HT-29 (cell line): ENCODE measurements at places on chromosomes 12 and 14. TPM values are rescaled to one million over a fixed set of nuclear protein-coding genes. Genes with fewer than 3 reads are reported as not detected.
A peak's percentile ranks its signal among the peaks of the same experiment; 100 is the strongest.

OR10P1 gene
- not detected in 2 replicates for total RNA-seq

GRCh38 chr14:105226198-105226597 is 22.1 kb upstream of the BTBD6 start:
- DNase-seq = no peak

GRCh38 chr12:117564881-117565280 is 203.5 kb upstream of the NOS1 start:
- DNase-seq = no peak

- no peak for DNase-seq
Measured at GRCh38 chr14:59013672-59014298, 174.7 kb upstream of the DAAM1 start.

MARS1 gene
- 174 and 202 TPM in 2 replicates for total RNA-seq

- peak; percentile 92 for DNase-seq
Measured at GRCh38 chr12:124939079-124939420, 24.6 kb upstream of the UBC start.

- DNase-seq = no peak
Measured at GRCh38 chr12:120610560-120610959, 29.4 kb upstream of the POP5 start.

GRCh38 chr12:23831739-23832138 is 117.7 kb downstream of the SOX5 start:
- DNase-seq = no peak

DNA sequence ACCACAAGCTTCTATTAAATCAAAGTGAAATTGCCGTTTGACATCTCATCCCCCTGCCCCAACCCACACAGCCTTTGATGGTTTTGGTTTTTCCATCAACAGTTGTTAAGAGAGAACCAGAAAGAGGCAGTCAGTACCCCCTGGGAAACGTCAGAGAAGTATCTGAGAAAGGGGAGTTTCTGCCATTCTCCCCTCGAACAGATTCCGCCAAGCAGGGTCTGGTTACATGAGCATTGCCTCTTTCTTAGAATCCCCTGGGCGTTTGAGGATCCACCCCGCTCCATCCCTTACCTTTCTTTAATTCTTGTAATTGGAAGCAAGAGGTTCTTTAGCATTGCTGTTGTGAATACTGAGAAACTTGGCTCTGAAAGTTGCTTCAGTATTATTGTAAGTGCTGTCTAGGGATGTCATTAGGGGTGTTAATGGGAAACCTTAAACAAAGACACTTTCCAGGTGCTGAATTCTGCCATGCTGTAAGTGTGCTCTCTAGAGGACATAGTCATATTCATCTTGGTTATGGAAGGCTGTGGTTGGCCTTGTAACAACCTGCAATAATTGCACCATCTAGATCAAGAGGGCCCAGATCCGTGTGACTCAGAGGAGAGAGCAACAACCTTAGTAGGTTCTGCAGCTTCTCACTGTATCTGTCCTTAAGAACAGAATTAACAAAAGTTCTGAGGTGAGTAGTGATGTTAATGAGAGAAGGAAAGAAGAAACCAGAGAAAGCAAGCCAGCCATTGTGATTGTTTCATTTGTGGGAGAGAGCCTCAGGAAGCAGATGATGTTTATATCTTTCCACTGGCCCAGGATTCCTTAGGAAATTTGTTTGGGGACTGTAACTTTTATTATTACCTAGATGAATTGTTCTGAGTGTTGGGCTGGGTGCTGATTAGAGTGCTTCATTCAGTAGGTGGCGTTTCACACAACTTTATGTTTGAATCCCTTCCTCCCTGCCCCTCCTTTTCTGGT is 9.0 kb downstream of the TMBIM6 start:
- DNase-seq = no peak

ADAM20 gene
- total RNA-seq = 0.51 TPM in 1 of 2 replicates, not detected in the other

DLGAP5 gene
- total RNA-seq = 12.7 and 14.1 TPM in 2 replicates

DNA sequence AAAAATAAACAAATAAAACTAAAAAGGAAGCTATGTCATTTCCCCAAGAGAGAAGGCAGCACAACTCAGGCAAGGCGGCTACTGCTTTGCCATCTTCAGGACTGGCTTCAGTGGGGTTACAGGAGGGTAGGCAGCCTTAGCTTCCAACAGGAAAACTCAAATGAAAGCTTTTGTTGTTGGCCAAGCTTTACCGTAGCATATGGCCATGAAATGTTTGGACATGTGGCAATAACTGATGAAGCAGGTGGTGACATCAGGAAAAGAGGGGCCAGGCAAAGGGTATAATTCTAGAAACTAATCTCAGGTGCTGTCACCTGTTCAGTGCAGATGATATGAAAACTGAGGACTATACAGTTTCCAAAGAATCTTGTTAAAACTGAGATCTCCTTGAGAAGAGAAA is 22.8 kb upstream of the NPFF start:
- no peak for DNase-seq

IGF1 gene
- total RNA-seq = not detected in 2 replicates

DNA sequence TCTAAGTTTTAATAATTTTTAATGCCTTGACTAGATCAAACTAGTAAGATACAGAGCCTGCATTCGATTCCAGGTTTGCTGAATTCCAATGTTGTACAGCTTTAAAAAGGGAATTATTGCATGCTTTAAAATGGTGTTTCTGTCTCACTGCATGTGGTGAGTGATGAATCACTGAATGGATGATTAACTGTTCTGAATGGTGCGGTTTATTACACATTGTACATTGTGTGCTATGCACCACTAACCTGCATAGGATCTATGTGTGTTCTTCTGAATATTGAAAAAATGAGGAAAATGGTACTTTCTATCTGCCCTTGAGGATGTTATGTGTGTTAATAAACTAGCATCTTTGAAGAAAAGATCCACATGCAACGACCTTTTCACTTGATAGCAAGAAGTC is 231.7 kb downstream of the NRXN3 start:
- no peak for DNase-seq

DNA sequence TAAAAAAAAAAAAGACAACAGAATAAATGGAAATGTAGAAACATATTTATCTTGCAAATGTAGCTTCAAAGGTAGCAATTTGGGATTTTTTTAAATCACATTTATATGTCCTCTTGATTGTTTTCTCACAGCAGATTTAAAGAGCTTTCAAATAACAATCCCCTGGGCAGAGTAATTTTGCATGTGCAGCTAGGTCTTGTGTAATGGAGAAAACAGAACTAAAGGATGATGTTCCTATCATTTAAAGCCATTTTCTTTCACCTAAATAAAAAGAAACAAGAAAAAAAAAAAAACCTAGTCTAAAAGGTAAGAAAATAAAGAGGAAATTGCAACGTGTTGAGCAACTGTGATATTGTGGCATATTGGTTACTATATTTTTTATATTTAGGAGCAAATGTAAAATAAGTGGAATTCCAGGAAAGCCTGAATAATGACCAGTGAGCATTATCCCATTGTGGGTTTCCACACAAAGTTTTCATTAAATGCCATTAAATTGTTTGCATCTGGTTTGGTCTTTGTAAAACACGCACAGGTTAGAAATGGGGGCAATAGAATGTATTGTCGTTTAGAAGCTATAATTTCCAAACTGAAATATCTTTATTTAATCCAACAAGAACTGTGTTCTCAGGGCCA is 215.6 kb downstream of the SLC6A15 start:
- DNase-seq = no peak

TROAP gene
- total RNA-seq = 65.3 and 71.4 TPM in 2 replicates

- DNase-seq = no peak
Measured at GRCh38 chr14:102749393-102750305, 27.6 kb upstream of the TRAF3 start.

NKX2-1 gene
- total RNA-seq = not detected in 2 replicates

CLEC2B gene
- not detected in 2 replicates for total RNA-seq

UBE3B gene
- 16.8 and 17.4 TPM in 2 replicates for total RNA-seq

DNA sequence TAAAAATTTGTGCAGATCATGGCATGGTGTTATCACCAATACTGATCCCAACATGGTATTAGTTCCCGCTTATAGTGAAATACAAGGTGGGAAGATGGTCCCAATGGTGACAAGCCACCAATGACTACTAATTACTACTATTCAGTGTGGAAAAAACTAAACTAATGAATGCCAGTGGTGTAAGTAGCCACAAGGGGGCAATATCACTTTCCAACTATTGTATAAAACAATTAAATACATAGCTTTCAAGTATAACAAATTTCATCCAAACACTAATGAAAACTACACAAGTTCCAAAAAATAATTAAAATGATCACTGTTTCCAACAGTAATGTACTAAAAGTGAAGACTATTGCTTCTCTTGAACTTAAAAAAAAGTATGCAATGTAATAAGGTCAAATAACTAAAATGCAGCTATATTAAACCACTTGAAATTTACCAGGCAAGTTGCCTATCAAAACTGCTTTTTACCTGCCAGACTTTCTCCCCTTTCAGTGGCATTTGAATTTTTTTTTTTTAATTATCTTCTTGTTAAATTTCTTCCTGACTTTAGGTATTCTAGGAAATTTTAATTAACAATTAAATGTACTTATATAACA is 58.0 kb downstream of the PAPLN start:
- DNase-seq = peak; percentile 71

DNA sequence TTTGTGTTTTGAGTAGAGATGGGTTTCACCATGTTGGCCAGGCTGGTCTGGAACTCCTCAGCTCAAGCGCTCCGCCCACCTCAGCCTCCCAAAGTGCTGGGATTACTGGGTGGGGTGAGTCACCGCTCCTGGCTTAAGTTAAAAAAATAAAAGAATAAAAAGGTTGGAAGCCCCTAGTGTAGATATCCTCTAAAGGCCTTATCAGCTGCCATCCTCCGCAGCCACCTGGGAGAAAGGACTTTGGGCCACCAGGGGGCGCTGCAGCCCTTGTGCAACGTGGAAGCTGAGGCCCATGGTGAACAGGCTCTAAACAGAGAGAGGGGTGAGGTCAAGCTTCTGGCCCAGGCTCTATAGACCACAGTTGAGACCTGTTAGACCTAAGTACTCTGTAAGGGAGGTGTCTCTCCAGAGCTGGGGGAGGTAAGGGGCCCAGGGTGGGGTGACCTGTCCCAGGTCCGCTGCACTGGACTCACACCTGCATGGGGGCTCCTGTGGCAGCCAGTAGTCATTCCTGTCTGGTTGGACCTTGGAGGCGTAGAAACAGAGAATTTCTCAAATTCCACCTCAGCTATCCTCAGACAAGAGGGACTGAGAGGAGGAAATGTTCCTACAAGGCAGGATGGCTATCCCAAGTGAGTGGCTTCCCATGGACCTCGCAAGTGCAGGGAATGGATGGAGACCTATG is 14.0 kb upstream of the RACGAP1 start:
- peak; percentile 81 for DNase-seq

ACOT6 gene
- total RNA-seq = not detected in 2 replicates

DNA sequence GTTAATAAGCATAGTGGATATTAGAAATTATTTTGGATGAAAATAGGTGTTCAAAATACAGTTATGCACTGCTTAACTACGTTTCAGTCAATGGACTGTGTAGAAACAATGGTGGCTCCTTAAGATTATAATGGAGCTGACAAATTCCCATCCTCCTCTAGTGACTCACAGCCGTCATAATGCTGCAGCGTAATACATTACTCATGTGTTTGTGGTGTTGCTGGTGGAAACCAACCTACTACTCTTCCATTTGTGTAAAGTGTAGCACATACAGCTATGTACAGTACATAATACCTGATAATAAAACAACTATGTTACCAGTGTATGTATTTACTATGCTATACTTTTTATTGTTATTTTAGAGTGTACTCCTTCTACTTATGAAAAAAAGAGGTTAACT is 111.2 kb upstream of the TMCC3 start:
- peak; percentile 26 for DNase-seq

CIDEB gene
- 0.31 and 2.3 TPM in 2 replicates for total RNA-seq

DNA sequence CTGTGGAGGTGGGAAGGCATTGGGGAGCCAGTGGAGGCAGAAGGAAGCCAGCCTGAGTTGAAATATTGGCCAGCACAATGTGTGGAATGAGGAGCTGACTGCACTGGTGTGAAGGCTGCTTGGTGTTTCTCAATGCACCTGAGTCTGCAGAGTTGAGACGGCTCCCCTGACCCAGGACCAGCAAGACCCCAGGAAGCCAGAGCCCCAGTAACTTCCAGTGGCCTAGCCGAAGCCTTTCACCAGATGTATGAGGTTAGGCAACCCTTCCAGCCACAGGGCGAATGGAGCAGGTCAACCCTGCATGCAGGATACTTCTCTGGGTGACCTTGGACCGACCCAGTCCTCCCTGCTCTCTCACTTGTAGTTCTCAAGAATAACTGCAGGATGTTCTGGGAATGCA is 12.9 kb upstream of the KRT73 start:
- no peak for DNase-seq

DNA sequence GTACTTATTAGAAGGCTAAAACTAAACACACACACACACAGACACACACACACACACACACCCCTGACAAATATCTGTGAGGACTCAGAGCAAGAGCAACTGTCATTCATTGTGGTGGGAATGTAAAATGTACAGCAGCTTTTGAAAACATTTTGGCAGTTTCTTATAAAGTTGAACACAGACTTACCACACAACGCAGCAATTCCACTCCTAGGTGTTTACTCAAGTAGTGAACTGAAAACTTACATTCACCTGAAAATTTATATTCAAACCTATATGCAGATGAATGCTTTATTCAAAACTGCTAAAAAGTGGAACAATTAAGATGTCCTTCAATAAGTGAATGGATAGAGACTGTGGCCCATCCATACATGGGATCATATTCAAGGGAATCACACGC is 18.6 kb downstream of the ZNF605 start:
- DNase-seq = no peak

FGF6 gene
- total RNA-seq = not detected in 2 replicates

USP44 gene
- not detected in 2 replicates for total RNA-seq

- DNase-seq = no peak
Measured at GRCh38 chr14:104968153-104968527, 10.0 kb downstream of the AHNAK2 start.

- DNase-seq = peak; percentile 22
Measured at GRCh38 chr14:77151245-77151644, 9.7 kb upstream of the ZDHHC22 start.

BICD1 gene
- total RNA-seq = 14.7 and 21.1 TPM in 2 replicates

SOAT2 gene
- 0.15 and 0.23 TPM in 2 replicates for total RNA-seq

DNA sequence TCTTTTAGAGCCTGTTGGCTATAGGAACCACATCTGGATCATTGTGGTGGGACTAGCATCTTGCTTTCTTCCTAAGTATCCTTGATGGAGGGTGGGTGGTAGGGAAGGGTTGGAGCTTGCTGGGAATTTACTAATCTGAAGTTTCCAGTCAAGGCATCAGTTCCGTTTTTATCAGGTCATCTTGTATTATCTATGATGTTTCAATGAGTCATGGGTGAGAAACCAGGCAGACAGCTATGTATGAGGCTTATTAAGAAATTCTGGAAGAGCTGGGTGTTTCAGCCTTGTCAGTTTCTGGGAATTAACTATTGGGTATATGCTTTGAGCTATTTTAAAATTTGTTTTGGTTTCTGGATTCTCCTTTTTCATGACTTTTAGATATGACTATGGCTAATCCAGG is 11.3 kb downstream of the TSFM start:
- DNase-seq = no peak

DNA sequence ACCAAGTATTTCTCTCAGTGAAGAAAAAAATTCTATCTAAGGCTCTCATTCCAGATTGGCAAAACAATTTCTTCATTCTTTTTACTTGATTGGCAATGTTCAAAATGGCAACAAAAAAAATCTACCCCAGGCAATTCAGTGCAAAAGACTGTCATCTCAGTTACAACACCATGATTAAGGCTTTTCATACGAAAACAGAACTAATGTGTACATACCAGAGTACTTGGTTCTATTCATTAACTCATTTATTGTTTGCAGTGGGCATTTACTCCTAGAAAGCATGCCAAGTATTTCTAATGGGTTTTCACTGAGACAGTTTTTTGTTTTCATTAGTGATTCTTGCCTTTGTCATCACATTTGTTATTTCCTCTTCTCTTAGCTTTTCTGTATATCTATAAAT is 33.0 kb downstream of the DBX2 start:
- DNase-seq = no peak

- peak; percentile 28 for DNase-seq
Measured at GRCh38 chr12:67222302-67222701, 46.9 kb upstream of the CAND1 start.

- DNase-seq = no peak
Measured at GRCh38 chr12:88628856-88629509, 48.7 kb upstream of the KITLG start.
